ENCODE measurements at places on chromosomes 6 and 20.

GRCh38 chr6:148037496-148037895 lies 305.1 kb upstream of the SASH1 start:
- no peak for DNase-seq

GRCh38 chr6:34494973-34495372 lies 29.1 kb downstream of the PACSIN1 start:
- DNase-seq = no peak

- no peak for DNase-seq
These were observed 148.4 kb downstream of the HIVEP2 start for GRCh38 chr6:142796571-142796970.

- DNase-seq = no peak
These were observed 4.2 kb downstream of the HLA-G start for GRCh38 chr6:29831776-29832175.

DNA sequence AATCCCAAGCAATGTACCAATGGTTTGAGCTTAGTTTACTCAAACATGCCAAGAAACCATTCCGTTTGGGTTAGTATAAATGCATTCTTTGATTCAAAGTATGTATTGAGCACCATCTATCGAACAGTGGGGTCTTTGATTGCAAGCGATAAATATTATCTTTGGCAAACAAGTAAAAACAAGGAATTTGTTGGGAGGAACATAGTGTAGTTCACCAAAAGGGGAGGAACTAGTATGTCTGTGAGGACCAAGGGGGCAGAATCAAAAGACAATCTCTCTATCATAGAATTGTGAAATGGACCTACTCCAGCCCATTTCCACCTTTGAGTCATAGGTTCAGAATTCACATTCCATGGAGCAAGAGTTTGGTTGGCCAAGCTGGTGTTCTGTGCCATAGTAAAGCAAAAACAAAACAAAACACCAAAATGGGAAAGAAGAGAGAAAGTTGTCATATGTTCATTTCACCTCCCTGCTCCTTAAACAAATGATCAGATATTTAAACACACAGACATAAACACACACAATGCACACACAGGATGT lies 266.0 kb downstream of the TSHZ2 start:
- no peak for DNase-seq

DNA sequence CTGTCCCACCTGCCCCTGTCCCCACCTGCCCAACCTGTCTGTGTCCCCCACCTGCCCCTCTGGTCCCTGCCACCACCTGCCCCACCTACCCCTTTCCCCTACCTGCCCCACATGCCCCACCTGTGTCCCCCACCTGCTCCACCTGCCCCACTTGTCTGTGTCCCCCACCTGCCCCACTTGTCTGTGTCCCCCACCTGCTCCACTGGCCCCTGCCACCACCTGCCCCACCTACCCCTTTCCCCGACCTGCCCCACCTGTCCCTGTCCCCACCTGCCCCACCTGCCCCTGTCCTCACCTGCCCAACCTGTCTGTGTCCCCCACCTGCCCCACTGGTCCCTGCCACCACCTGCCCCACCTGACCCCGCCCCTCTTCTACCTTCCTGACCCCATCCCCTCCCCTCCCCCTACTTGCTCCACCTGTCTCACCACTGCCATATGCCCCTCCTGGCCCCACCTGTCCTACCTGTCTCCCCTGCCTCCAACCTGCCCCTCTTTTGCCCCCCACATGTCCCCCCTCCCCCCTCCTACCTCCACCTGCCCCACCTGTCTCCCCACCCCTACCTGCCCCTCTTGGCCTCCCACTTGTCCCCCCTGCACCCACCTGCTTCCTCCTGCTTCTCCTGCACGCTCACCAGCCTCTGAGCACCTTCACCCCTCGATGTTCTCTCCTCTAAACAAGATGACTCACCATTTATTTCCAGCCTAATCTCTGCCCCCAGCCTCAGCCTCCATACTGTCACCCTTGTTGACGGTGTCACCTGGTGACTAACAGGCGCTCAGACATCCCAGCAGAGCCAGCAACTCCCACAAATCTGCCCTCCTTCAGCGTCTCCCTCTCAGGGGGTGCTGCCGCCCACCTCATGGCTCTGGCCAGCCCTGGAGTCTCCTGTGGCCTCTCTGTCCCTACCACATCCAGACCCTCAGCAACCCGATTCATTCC lies 5.6 kb upstream of the MYT1 start:
- DNase-seq = no peak

DNA sequence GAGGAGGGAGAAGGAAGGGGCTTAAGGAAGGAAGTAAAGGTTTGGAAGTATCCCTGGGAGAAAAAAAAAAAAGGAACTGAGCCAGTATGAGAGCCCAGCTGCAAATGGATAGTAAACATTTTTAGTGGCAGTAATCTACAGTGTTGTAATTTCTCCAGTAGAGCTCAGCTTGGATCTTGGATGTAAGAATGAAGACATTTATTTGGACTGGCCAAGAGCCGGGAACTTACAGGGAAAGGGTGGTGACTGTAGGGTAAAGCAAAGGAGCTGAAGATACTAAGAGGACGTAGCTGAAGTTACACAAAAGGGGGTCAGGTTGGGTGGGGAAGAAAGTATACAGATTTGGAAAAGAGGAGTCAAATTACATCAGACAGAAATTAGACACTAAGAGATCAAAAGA lies 13.5 kb downstream of the EEF1E1 start:
- no peak for DNase-seq

GRCh38 chr20:46559685-46560440 lies 9.4 kb upstream of the OCSTAMP start:
- no peak for DNase-seq

- no peak for DNase-seq
These were observed 670 bp upstream of the PARD6B start for GRCh38 chr20:50730765-50731054.

DNA sequence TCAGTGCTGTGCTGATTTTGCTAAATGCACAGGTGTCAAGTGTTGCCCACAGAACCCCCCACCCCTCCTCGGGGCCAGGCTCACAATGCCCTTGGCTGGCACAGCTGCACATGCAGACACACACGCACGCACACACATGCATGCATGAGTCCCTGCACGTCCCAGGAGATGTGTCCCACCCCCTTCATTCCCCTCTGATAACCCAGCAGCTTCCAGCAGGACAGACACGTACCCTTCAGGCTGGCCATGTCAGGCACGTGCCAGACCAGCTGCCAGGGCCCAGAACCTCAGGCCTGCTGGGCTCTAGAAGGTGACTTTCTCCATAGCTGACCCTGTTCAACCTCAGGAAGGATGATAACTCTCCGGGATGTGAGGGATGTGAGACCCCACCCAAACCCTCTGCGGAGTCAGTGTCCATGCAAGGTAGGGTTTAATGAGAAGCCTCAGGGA lies 44.4 kb downstream of the MRPL14 start:
- DNase-seq = no peak

- no peak for DNase-seq
These were observed 308.5 kb upstream of the POU3F2 start for GRCh38 chr6:98525860-98526259.

- DNase-seq = no peak
These were observed 209.0 kb upstream of the SLC35B3 start for GRCh38 chr6:8644306-8644705.

- no peak for DNase-seq
These were observed 637.1 kb downstream of the UTRN start for GRCh38 chr6:144922120-144922722.

DNA sequence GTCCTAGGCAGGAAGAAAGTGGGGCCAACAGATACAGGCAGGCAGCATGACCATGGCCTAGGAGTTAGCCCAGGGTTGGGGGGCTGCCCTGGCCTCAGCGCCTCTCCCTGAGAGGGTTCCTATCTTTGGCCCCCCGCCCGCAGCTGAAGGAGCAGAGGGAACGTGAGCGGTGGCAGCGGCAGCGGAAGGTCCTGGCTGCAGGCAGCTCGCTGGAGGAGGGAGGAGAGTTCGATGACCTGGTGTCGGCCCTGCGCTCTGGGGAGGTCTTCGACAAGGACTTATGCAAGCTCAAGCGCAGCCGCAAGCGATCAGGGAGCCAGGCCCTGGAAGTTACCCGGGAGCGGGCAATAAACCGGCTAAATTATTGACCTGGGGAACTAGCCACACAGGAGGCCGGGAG lies 32.6 kb downstream of the MOCS1 start:
- no peak for DNase-seq

DNA sequence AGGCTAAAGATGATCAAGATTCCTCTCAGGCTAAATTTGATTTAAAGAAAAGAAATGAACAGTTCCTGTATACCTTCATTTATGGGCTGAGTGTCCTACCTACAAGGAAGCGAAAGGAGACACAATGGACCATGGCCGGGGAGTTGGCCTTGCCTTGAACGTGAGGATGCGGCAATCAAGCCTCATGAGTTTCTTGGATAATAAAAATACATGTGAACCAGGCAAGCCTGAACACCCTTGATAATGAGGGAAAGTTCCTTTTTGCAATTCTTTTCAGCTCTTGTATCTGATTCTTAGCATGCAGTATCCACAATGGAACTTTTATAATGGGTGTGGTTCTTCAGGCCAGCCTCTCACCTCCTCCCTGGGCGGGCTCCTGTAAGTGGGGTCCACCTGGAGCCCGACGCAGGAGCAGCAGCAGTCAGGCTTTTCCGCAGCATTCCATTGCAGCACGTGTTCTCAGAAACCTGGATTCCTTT lies 83.8 kb downstream of the RNASET2 start:
- DNase-seq = no peak

GRCh38 chr6:3893917-3894316 lies 44.7 kb downstream of the FAM50B start:
- DNase-seq = no peak

DNA sequence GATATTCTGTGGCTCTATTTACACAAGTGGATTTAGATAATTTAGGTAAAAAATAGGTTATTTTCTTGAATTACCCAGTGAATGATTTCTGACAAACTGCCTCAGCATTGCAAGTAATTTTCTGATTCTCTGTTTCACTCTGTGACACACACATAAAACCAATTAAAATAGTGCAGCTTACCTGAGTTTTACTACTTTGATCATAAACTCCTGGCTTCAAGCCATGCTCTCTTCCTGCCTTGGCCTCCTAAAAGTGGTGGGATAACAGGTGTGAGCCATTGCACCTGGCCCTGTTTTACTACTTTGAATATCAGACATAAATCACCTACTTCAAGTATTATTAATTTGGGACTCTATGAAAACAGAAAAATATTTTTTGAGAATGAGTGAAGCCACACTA lies 462.9 kb downstream of the ADGRB3 start:
- DNase-seq = no peak

DNA sequence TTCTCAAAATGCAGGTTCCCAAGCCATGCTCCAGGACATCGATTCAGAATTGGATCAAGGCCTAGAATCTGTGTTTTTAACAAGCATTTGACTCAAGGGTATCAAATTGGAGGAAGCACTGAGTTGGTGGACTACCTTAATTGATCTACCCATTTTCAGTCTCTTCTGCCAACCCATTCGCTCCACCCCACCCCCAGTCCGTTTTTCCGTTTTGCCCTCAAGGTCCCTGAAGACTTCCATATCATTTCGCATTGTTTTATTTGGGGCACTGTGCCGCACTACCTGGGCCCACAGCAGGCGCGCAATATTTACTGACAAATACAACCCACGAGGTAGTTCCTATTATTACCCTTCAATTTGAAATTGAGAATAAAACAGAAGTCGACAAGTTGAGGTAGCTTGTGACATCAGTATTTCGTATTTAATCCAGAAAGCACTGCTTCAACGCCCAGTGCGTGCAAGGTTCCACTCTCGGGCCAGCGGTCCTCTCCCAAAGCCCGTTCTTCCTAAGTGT lies 557 bp upstream of the DHX35 start:
- DNase-seq = no peak

- DNase-seq = no peak
These were observed 47.2 kb upstream of the IPCEF1 start for GRCh38 chr6:154403788-154404187.

DNA sequence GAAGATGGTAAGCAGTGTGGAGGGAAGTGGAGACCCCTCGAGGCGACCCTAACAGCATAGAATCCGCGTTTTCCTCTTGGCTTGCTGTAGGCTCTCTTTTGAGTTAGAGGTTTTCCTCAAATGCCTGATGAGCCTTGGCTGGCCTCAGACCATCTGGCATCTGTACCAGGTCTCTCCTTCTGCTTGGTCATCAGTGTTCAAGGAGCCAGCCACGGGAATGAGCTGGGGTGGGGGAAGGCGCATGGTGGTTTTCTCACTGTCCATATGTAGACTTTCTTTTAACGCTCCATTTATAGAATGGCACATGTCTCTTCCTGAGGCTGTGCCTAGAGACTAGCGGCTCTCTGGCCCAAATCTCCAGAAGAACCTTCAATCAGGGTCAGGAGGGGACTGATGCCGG lies 8.1 kb upstream of the GUCA1A start:
- no peak for DNase-seq

DNA sequence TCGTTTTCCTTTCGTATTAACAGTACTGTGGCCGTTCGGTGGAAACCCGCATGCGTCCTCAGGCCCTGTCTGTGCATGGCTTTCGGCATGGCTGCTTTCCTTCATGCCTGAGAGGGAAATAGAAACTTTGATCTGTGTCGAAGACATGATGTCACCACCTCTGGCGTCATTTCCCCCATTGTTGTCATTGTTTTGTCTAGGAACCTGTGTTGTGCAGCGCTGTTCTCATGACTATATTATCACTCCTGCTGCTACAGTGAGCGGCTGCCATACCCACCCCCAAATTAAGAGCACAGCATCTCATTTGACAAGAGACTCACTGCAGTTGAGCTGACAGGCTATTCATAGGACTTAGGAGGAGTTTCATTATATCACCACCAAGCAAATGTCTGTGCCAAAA lies 172.3 kb downstream of the TMEM242 start:
- DNase-seq = no peak

DNA sequence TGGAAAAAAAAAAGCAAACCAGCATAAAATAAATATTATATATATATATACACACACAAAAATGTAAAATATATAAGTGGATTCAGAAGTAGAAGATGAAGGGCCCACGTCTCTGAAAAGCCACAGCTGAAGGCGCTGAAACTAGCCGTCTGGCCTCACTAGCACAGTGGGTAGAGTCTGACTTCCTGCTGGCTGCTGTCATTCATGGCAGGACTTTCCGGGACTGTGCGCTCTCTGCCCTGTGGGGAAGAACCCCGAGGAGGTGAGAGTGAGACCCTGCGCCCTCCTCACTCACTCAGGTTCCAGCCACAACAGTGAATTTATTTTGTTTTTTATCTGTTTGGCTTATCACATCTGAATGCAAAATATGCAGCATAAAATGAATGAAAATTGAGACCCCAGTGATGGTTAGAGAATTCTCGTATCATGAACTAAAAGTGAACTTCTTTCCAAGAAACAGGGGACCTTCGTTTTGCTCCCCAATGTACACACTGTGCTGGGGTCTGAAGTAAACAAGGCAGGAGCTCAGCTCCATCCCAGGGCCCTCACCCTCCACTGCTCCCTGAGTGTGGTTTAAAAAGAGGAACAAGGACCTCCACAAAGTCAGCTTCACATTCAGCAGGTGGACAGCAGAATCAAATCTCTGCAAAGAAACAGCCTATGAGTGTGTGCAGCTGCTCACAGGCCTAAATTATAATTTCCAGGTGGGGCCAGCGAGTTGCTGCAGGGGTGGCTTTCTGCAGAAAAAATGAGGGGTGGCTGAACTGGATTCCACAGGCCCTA lies 1.3 kb upstream of the RAMACL start:
- DNase-seq = no peak
